ENCODE measurements at places on chromosomes 6 and 20. TPM values are rescaled to one million over a fixed set of nuclear protein-coding genes. Genes with fewer than 3 reads are reported as not detected.

The FOXS1 gene
- total RNA-seq: 3.6 TPM

- DNase-seq: peak; percentile 13
Measured at GRCh38 chr20:24842918-24843715, 106.0 kb upstream of the CST7 start.

- DNase-seq: no peak
Measured at GRCh38 chr6:151284548-151285017, 44.8 kb downstream of the AKAP12 start.

The RPL7L1 gene
- 134 TPM for total RNA-seq

DNA sequence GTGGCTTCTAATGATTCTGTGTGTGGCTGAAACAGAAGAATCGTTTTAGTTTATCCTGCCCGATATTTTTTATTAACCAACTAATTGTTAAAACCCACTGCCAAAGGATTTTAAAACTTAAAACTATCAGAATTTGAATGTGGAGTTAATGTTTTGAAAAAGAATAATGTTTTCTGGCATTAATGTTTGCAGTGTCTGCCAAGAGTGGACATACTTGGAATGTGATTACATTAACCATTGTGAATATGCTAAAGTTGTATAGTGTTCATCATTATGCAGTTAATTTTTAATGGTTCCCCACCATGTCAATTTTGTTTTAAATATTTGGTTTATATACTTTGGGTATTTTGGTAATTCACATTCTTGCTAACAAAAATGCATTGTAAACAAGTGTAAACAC lies 24.4 kb downstream of the DCBLD1 start:
- DNase-seq: peak; percentile 18

GRCh38 chr6:31114541-31114878 lies at the start of gene PSORS1C1:
Gene PSORS1C1 (plus strand): TSS chr6:31114800. CDS start chr6:31129633, 14,833 bp downstream.
- peak; percentile 51 for DNase-seq

The CCN6 gene
- total RNA-seq: not detected

DNA sequence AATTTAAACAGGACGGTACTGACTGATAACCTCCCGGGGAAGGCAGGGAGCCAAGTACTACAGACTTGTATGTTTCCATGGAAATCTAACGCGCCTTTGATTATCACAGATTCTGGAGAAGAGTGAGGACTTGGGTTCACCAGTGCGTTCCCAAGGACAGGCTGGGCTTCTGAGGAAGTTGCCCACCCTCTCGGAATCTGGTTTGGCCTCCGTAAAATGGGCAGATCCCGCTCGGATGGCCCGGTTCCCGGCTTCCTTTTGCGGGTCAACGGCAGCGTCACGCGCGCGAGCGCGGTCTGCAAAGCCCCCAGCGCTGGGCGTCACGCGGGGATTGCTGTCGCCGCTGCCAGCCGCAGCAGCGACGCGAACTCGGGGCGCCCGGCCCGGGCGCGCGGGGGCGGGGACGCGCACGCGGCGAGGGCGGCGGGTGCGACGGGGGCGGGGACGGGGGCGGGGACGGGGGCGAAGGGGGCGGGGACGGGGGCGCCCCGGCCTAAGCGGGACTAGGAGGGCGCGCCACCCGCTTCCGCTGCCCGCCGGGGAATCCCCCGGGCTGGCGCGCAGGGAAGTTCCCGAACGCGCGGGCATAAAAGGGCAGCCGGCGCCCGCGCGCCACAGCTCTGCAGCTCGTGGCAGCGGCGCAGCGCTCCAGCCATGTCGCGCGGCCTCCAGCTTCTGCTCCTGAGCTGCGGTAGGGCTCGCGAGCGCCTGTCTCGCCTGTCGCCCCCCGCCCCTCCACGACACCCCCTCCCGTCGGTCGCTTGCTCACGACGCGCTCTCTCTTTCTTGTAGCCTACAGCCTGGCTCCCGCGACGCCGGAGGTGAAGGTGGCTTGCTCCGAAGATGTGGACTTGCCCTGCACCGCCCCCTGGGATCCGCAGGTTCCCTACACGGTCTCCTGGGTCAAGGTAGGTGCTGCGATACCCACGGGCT lies at the start of gene CD83:
Gene CD83 (plus strand): TSS at position 615 of the 933 bp plus-strand sequence. CDS start 40 bp downstream, at position 655.
- peak; percentile 79 for DNase-seq

The ATP6V1G2 gene
- total RNA-seq: 1.3 TPM

- DNase-seq: no peak
Measured at GRCh38 chr6:138988469-138988834, 399 bp upstream of the REPS1 start.

DNA sequence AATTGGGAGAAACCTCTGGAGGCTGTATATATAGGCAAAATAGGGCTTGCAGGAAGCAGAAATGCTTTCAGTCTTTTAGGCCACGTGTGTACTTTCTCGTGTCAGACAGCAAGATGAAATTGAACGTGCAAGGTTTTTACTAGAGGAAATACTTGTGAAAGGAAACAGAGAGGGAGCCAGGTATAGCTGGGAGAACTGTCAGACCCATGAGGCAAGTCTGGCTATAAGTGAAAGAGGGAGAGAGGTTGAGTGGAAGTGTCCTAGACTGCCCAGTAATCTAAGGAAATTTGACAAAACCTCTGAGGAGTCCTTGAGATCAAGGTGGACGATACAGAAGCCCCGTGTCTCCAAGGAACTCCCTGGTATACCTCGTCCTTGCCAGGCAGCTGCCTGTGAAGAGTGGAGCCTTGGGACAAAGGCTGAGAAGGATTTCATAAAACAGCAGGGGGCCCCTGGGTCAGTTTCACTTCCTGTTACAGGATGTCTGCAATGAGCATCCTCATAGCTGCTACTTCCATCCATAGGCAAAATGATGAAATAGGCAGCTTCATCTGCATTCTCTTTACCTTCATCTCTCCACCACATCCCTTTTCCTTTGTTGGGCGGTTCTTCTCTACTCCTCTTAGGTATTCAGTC lies 114.4 kb upstream of the MAP3K7 start:
- DNase-seq: no peak

- DNase-seq: no peak
Measured at GRCh38 chr20:17417225-17417624, 114.0 kb downstream of the BFSP1 start.

The PEDS1 gene
- 18.6 TPM for total RNA-seq

DNA sequence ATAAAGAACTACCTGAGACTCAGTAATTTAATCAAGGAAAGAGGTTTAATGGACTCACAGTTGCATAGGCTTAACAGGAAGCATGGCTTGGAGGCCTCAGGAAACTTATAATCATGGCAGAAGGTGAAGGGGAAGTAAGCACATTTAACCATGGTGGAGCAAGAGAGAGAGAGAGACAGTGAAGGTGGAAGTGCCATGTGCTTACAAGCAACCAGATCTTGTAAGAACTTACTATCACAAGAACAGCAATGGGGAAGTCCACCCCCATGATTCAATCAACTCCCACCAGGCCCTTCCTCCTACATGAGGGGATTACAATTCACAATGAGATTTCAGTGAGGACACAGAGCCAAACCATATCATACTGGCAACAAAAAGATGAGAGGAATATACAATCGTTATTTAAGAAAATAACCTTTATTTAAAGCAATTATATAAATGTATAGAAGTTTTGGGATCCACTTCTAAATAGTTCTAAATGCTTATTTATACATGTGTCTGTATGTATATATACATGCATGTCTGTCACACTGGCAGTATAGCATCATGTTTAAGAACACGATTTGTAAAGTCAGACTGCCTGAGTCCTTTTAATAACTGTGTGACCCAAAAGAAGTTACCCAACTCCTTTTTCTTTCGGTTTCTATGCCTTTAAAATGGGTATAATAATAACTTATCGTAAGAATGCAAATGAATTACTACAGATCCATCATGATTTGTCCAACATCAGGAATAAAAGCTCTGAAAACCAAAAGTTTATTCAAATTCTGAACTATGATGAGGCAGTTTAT lies 255.7 kb upstream of the THEMIS start:
- DNase-seq: no peak

DNA sequence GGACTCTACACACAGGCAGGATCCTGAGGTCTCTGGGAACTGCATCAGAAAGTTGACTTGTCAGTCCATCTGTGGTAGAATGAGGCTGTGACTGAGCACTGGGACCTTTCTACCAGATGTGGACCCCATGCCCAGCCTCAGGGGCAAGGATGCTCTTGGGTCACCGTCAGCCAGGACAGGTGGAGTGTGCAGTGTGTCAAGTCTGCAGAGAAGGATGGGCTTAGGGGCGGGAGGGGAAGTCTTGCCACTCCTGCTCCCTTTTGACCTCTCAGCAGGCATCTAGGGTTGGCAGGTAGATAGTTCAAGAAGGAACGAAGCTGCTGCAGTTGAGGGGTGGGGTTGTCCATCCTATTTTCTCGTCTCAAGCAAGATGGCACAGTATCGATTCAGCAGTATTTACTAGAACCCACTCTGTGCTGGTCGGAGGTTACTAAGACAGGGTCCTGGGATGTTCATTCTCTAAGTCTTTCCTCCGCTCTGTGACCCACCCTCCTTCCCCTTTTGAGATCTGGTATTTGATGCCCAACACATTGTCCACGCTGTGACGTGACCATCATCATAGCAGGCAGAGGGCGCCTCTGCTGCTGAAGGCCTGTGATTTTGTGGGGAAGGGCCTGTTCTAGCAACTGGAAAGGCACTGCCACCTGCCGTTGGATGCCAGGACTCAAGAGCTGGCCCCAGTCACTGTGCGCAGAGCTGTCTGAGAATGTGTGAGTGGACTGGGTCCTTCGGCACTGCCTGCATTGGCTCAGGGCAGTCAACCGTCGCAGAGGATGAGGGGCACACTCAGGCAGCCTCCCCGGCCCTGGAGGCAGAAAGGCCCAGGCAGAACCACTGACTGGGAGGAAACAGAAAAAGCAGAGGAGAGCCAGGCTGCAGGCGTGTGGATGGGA lies 23.2 kb downstream of the RBCK1 start:
- DNase-seq: peak; percentile 82

DNA sequence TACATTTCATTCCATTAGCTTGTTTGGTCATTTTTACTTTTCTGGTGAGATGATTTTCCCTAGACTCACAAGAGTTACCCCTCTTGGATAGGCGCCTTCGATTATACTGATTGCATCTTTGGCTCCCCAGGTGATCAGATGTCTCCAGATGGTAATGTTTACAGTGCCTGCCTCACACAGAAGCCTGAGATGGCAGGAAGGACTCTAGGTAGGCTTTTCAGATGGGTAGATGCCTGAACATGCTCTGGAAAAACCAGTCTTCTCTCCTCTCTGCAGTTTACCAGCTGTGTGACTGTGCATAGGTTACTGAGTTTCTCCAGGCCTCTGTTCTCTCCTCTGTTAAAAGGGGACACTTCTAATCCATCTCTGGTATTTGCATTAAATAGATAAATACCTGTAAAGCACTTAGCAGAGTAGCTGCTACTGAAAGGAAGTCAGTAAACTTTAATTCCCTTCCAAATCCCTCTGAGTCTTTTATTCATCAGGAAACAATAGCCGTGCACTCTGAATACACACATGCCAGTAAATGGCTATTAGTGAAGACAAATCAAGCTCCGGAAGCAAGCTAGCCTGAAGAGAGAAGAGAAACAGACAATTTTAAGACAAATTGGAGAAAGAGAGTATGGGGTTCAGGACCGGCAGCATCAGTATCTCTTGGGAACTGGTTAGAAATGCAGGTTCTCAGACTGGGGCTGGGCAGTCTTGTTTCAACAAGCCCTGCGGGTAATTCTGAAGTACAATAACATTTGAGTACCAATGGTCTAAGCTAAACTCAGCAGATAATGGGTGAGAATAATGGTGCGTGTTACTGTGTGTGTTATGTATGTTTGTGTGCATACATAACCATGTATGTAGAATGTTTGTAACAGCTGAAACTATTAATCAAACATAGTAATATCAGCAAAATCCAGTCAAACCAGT lies 139.4 kb downstream of the UST start:
- DNase-seq: peak; percentile 45

The AP5S1 gene
- 18.0 TPM for total RNA-seq

DNA sequence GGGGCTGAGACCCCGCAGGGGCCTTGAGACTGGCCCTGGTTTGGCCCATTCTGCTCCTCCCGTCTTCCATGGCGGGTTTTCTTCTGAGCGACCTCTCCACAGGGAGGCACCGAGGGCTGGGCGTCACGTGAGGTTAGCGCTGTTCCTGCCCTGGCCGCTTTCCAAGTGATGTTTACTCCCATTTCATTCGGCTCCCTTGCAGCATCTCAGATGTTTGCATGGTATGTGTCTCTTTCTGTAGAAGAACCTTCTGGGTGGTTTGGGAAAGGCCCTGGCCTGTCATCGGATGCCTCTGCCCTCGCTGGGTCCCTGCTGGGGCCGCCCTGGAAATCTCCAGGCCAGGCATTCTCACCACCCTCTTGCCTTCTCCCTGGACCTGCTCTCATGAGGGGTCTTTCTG lies 17.3 kb downstream of the RAMACL start:
- no peak for DNase-seq

Measured in tongue (tissue), 3 donors.